ENCODE measurements at places on chromosomes 3 and 15.
A peak's percentile ranks its signal among the peaks of the same experiment; 100 is the strongest.

GRCh38 chr15:38652998-38653397 is 88.4 kb upstream of the RASGRP1 start:
- no peak for DNase-seq

DNA sequence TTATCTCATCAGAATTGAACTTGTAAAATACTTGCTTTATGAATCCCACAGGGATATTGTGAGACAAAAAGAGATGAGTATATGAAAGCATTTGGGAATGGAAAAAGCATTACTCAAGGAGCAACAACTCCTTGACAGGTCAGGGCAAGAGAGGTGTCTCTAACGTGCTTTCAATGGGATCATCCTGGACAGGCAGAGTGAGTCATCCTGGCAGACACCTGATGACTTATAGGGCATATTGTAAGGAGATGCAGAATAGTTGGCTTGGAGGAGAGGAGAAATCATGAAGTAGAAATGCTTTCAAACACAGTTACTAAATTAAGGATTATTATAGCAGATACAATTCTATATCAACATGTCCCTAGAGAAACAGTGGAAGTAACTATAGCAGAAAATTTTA is 71.9 kb upstream of the THSD4 start:
- peak; percentile 73 for DNase-seq

- DNase-seq, result peak; percentile 96
These were observed 22.5 kb downstream of the CDCP1 start for GRCh38 chr3:45123581-45124269.

- no peak for DNase-seq
These were observed 32.3 kb upstream of the CCR2 start for GRCh38 chr3:46321461-46322104.

GRCh38 chr3:42569593-42570142 is 12.1 kb downstream of the SEC22C start:
- no peak for DNase-seq

GRCh38 chr15:76309601-76310330 is 1.5 kb downstream of the ETFA start:
- DNase-seq, result peak; percentile 16

DNA sequence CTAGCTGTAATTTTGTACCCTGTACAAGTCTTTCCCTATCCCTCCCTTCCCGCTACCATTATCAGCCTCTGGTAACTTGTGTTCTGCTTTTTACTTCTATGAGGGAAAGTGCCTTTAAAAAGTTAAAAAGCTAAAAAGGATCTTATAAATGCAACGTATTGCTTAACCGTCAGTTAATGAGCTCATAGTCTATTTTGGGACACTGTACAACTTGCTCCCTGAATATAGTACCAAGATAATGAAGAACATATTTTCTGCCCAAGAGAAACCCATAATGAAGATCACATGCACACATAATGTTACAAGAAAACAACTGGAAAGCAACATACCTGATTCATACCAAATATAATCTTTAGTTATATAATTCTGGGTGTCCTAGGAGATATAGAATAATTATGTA is 22.6 kb downstream of the ZIC1 start:
- DNase-seq, result no peak

GRCh38 chr3:20648921-20649381 is 462.9 kb upstream of the SGO1 start:
- DNase-seq, result peak; percentile 25

DNA sequence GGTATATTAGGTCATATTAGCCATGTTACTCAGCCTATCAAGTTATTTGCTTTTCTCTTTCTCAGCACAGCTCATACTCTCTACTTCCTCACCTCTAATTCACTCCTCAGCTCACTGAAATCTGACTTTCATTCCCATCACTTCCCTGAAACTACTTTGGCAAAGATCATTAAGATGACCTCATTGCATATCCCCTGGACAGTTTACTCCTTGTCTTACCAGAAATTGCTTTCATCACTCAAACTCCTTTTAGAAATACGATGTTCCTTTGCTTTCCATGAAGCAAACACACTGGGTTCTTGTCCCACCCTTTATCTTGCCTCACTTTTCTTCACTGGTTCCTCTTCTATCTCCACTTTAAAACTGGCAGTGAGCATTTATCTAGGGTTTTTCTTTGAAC is 354.4 kb downstream of the TUSC7 start:
- no peak for DNase-seq

DNA sequence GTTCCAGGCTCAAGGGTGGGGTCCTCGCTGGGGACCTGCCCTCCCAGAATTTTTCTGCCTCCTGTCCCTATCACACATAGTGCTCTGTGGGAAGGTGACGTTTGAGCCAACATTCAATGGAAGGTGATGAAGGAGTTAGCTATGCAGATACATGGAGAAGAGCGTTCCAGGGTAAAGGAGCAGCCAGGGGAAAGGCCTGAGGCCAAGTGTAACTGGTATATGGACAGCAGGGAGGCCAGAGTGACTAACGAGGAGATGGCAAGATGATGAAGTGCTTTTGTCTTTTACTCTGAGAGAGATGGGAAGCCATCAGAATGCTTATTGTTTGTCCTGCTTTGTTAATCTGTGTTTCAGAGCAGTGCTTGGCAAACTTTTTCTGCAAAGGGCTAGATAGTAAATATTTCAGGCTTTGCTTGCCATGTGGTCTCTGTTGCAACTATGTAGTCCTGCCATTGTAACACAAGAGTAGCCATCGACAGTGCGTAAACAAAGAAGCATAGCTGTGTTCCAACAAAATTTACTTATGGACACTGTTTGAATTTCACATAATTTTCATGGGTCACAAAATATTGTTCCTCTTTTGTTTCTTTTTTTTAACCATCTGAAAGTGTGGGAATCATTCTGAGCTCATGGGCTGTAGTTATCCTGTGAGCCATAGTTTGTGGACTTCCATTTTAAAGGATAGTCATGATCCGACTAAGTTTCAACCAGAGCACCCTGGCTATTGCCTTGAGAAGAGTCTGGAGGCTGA is 25.8 kb upstream of the PIAS1 start:
- DNase-seq, result peak; percentile 27

GRCh38 chr15:98580572-98580971 is 67.8 kb upstream of the IGF1R start:
- DNase-seq, result no peak

DNA sequence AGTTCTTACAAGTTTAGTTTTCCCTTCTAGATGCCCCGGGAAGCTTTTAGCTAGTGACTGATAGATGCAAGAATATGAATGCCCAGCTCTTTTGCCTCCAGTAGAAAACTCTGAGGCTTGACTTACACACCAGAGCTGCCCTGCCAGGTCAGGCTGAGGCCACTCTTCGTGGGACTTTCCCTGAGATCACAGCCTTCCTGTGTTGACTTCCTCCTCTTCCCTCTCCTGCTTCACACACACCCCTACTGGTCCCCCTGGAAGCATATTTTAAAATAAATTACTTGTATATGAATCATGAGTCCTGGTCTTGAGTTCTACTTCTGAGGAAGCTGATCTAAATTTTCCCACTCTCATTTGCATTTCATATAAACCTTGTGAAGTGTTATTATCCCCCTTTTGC is 413.7 kb downstream of the PDCD6IP start:
- no peak for DNase-seq

DNA sequence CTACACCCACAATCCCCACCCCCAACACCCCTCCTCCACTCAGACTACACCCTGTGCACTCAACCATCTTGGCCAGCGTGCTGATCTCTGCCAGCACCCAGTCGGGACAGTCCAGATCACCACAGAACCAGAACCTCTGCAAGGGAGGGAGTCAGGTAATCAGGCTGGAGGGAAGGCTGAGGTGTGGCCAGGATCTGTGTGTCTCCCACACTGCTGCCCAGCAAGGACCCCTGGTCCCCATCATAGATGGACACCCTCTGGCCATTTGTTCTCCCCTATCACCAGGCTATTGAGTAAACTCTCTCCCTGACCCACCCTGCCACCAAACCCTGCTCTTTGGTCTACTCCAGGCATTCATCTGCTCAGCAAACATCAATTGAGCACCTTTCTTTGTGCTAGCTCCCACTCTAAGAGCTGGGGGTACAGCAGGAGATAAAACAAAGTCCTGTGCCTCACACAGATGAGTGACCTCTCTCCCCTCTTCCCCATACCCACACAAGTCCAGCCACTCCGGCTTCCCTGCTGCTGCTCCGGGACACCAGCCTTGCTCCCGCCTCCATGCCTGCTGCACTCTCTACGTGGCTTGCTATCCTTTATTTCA is 134.8 kb downstream of the TBC1D2B start:
- DNase-seq, result no peak

DNA sequence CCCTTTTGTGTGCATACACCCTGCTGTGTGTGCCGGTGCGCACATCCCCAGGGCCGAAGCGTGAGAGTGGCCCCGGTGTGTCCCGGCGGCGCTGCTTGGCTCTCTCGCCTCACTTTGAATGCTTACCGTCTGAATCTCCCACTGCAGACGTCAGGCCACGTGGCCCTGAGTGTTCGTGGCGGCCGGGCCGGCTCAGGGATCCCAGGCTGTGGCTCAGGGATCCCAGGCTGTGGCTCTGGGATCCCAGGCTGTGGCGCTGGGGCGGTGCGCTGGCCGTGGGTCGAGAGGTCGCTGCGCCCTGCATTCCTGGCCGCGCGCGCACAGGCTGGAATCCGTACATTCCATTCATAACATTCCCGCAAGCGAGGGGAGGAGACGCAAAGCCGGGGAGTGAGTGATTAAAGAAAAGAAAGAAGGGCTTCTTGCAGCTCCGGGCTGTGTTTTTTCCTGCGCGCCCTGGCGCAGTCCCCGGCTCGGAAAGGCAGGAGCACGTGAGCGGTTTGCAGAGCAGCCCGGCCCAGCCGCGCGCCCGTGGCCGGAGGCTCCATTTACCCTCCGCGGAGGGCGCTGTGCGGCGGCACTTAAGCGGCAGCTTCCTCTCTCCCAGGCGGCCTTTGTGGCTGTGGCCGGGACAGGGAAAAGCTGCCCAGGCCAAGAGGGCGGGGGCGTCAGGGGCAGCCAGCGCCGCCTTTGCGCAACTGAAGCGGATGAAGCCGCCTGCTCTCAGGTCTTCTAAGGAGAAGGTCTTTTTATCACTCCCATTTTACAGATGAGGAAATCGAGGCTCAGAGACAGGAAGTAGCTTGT is 87.0 kb upstream of the ALDH1L1 start:
- peak; percentile 93 for DNase-seq

DNA sequence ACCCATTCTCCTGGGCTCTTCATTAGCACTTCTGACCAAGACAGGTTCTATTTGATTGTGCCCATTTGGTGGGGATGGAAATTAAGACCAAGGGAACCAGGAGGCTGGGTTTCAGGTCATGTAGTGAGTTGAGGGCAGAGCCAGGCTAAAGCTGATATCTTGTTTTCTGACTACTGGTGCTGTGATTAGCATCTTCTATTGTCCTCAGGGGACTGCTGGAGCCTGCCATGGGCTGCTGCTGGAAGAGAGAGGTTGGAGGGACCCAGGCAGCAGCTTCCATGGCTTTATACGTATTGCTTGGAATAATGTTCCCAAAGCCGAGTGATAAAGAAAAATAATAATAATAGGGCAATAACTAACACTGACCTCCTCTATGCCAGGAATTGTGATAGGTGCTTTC is 211.4 kb upstream of the ROPN1 start:
- no peak for DNase-seq

DNA sequence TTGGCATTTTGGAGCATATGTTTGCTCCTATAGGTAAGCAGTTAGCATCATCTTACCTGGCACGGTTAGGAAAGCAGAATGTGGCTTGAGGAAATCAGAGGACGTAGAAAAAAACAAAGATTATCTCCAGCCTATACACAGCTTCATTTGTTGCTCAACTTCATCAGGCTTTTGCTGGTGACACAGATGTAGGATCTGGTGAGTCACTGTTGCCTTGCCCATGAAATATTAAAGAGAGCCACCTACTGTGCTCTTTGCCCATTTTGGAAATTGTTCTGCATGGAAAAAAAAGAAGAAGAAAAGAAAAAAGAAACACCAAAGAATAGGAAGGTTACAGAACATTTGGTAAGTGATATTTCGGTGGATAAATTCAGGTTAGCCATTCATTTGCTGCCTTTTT is 3.8 kb downstream of the IL1RAP start:
- DNase-seq, result peak; percentile 75

DNA sequence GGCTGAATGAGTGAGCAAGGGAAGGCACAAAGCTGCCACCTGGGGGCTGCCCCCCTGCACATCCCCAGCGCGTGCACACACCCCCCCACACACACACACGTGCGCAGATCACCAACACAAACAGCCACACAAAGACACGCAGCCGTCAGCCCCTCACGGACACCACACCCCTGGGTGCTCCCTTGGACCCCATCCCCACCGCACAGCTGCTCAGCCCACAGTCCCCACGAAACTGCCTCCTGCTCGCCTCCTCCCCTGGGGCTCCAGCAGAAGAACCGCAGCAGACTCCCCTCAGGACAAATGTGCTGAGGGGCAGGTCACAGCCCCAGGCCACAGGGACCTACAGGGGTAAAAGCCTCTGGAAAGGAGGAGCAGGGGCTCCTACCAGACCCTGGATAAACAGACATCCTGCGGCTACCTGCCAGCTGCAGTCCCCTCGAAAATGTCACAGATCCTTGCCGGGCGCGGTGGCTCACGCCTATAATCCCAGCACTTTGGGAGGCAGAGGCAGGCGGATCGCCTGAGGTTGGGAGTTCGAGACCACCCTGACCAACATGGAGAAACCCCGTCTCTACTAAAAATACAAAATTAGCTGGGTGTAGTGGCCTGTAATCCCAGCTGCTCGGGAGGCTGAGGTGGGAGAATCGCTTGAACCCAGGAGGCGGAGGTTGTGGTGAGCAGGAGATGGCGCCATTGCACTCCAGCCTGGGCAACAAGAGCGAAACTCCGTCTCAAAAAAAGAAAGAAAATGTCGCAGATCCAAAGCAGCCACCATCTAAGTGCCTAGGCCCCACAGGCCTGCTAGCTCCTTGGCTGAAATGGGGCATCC is 6.5 kb downstream of the TWF2 start:
- DNase-seq, result no peak

All from ELR (cell line).